ENCODE measurements at places on chromosomes 5 and 9.

GRCh38 chr5:177131019-177131320 lies 2.6 kb upstream of the NSD1 start:
- DNase-seq, result no peak

DNA sequence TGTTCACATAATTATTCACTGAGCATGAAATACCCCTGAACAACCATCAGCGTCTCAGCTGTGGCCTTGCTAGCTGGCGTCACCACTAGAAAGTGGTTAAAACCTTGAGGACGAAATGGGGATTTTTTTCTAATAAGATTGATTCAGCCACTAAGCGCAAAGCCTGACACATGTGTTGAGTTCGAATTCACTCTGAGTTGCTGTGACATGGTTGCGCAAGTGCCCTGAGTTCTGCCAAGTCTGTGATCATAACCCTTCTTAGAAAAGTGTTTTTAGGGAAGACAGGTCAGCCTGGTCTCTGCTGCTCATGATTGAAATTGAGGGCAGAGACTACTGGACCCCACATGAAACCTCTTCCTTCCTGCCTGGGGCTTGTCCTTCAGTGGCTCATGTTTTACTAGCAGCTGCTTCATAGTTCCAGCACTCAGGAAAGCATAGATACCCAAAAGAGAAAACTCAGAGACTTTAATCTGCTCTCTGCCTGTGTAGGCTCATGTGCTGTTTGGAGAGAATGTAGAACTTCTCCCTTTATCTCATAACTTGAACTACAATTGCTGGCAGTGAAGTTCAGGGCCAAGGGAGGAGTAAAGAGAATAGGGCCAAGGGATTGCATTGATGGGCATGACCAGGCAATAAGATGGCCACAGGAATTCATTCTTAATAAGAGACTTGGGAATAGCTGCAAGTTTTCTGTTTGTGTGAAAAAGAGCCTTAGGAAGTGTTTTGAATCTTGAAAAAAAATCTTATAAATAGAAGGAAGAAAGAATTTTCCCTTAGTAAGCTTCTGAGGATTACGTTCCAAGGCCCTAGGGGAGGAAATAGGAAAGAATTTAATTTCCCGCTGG lies 66.8 kb upstream of the CXCL14 start:
- no peak for DNase-seq

- no peak for DNase-seq
Measured at GRCh38 chr5:178221282-178221681, 11.3 kb downstream of the PHYKPL start.

DNA sequence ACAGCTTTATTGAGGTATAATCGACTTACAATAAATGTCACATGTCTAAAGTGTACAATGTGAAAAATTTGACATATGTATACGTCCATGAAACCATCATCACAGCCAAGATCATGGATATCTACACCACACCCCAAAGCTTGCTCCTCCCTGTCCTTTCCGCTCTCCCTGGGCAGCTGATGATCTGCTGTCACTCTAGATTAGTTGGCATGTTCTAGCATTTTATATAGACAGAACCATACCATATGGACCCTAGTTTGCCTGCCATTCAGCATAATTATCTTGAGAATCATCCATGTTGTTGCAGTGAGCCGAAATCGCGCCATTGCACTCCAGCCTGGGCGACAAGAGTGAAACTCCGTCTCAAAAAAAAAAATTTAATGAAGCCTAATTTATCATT lies 42.5 kb downstream of the ERGIC1 start:
- no peak for DNase-seq

- no peak for DNase-seq
Measured at GRCh38 chr5:53110156-53110555, 599 bp upstream of the MOCS2 start.

DNA sequence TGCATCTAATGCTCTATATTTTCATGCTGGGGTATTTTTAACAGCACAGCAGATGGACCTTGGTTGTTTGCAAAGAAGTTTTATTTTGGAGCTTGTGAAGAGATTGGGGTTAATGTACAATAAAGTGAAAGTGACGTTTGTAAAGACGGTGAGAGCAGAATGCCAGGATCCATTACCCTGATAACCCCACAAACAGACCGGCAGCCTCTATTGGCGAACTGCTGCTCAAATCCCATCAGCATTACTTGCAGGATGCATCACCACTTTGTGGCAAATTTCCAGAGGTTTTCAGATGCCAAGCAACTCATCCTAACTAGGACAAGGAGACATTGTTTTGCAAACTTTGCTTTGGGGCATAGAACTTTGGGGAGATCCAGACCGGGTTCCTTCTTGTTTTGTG lies 383.3 kb upstream of the ZNF462 start:
- DNase-seq, result no peak

- DNase-seq, result no peak
Measured at GRCh38 chr9:134980991-134981390, 63.3 kb upstream of the FCN1 start.

- DNase-seq, result peak; percentile 40
Measured at GRCh38 chr9:18427691-18428090, 46.3 kb upstream of the ADAMTSL1 start.
